ENCODE measurements at places on chromosomes 1 and 21.

- DNase-seq: no peak
Measured at GRCh38 chr21:31489014-31489413, 145.0 kb upstream of the TIAM1 start.

DNA sequence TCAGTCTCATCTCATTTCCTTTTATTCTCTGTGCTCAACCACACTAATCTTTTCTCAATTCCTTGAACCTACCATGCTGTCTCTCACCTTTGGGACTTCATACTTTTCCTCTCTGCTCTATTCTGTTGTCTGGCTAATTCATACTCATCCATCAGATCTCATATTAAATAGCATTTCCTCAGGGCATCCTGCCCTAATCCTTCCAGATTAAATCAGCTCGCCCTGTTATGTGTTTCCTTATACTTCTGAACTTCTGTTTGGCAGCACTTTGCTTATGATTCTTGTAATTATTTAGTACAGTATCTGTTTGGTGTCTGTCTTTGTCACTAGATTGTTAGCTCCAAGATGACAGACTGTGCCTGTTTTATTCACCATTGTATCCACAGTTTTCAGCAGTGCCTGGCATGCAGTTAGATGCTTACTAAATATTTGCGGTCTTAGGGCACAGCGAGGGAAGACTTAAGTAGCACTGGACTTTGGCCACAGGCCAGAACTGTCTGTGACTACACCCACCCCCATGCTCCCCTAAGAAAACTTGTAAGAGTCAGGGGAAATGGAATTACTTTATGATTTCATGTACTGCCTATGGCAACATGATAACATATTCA, 9.9 kb upstream of the CAP1 start:
- no peak for DNase-seq

- peak; percentile 84 for DNase-seq
Measured at GRCh38 chr1:27300341-27301051, 21.5 kb upstream of the TMEM222 start.

DNA sequence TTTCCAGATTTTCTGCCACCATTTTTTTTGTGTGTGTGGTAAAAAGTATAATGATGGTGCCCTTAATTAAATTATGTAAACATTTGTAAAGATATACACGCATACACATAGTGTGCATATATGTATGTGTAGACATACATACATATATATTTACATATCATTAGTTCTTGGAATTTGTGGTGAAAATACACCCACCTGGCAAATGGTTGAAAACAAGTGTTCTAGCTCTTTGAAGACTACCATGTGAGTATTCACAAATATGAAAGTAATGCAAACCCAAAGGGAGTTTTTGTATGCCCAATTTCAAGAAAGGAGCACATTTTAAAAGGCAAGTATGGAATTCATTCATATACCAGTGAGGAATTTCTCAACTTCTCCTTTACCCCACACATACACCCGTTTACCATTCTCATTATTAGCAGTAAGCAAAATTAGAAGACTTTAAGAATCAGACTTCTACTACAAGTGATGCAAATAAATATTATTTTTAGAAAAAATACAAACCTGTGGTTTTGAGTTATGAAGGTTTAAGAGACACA, 8.0 kb downstream of the RABGAP1L start:
- DNase-seq: peak; percentile 55

- peak; percentile 80 for DNase-seq
Measured at GRCh38 chr1:12132078-12132477, 34.7 kb upstream of the TNFRSF1B start.

GRCh38 chr1:42926879-42927242, 31.8 kb downstream of the SLC2A1 start:
- DNase-seq: no peak

DNA sequence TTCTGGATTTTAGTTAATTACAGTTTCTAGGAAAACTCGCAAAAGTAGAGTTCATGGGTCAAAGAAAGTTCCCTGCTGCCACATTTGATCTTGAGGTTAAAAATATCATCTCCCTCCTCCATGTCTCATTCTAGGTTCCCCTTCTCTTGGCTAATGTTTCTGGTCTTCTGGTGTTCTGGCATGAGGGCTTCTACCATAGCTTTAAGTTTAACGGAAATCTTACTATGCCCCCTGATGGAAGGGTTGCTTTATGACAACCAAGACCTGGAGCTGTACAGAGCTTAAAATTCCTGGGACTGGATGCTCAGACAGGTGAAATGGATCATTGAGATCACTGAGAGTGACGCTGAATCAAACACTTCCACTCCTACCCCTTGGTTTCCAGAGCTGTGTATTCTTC, 1881.7 kb downstream of the MRPL39 start:
- no peak for DNase-seq

GRCh38 chr1:206447422-206447765, 22.9 kb upstream of the IKBKE start:
- DNase-seq: no peak

GRCh38 chr1:198841477-198841876, 202.6 kb downstream of the PTPRC start:
- peak; percentile 35 for DNase-seq

DNA sequence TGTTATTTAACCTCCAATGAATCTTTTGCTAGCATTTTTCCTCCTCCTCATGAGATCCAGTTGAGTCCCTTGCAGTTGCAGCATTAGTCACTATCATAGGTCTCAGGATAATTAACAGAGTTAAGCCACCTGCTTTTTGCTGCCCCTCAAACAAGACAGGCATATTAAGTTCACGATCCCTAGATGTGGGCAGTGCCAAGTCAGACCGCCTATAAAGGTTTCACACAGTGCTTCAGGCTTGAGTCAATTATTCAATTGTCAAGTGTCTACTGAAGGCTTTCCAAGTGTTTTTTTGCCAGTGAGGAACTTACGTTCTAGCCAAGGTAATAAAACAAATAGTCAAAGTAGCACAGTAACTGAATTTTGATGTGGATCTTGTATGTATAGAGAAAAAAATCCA, 175.0 kb downstream of the DAB1 start:
- no peak for DNase-seq

GRCh38 chr1:179323436-179323835, 29.8 kb downstream of the SOAT1 start:
- DNase-seq: no peak

GRCh38 chr1:245871915-245872314, 635.2 kb downstream of the SMYD3 start:
- no peak for DNase-seq

DNA sequence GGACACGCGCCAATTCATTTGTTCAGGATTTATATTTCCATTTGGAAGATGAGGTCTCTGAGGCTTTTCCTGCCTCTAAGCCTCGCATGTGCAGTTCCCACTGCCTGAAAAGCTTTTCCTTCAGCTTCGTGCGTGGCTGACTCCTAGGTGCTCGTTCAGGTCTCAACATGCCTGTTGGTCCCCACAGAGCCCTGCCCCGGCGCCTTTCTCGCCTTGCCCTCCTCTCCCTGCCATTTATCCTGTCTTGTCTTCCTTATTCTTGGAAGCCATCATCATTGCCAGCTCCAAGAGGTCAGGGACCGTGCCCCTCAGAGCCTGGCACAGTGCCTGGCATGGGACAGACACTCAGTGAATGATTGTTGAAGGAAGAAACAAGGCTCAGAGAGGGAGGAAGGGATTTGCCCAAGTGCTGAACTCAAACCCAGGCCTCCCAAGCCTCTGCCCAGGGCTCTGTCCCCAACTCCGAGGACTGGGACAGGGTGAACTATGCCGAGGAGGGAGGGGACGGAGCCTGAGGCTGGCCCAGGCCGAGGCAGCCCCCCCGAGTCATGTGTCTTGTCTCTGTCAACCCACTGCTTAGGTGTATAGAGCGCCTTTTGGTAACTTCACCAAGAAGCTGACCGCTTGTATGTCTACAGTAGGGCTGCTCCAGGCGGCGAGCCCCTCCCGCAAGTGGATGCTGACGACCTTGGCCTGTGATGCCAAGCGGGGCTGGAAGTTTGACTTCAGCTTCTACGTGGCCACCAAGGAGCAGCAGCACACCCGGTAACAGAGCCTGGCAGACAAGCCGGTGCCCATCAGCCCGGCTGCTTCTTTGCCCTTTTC, 47.3 kb downstream of the DISP3 start:
- no peak for DNase-seq

DNA sequence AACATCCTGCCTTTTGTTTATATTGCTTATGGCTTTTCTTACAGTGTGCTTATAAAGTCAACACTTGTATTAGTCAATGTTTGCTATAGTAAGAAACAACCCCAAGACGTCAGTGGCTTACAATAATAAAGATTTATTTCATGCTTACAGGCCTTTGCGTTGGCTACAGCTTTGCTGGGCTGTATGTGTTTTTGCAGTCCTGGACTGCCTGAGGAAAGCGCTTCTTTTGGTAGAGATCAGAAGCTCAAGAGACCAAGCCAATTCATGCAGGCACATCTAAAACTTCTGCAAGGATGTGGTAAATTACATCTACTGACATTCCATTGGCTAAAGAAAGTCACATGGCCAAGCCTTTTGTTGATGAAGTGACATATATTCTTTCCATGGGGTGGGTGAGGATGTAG, 17.5 kb upstream of the PRKAA2 start:
- no peak for DNase-seq

- no peak for DNase-seq
Measured at GRCh38 chr21:45048026-45048698, 26.2 kb upstream of the ADARB1 start.

DNA sequence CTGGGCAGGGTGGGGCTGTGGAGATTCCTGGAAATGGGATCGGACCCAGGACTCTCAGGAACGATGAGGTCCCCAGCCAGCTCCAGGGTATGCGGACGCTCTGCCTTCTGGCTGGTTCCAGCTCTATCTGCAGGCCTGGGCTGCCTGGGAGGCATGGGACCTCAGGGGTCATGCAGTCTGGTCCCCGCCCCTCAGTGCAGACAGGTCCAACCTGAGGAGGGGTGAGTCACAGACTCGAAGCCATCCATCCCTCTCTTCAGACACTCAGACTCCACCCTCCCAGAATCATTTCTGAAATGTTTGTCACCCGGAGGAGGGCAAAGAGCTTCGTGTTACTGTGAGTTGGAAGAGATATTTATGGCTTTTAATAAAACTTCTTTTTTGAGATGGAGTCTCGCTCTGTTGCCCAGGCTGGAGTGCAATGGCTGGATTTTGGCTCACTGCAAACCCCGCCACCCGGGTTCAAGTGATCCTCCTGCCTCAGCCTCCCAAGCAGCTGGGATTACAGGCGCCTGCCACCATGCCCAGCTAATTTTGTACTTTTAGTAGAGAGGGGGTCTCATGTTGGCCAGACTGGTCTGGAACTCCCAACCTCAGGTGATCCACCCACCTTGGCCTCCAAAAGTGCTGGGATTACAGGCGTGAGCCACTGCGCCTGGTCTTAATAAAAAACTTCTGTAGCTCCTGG, 5.9 kb upstream of the MYOM3 start:
- no peak for DNase-seq

- no peak for DNase-seq
Measured at GRCh38 chr1:159872891-159873290, 10.4 kb upstream of the VSIG8 start.

GRCh38 chr1:185367218-185367617, 50.2 kb upstream of the IVNS1ABP start:
- no peak for DNase-seq

- no peak for DNase-seq
Measured at GRCh38 chr1:179545321-179545720, 30.4 kb downstream of the NPHS2 start.

GRCh38 chr1:230747890-230748800, 957 bp downstream of the CAPN9 start:
- DNase-seq: no peak

GRCh38 chr1:90107990-90108389, 113.1 kb downstream of the ZNF326 start:
- no peak for DNase-seq

Measured in suppressor macrophage treated with lipopolysaccharide for 4 hours (primary cell).